Bronchus fibroblast of lung (primary cell): ENCODE measurements at places on chromosomes 5 and 9. TPM values are rescaled to one million over a fixed set of nuclear protein-coding genes. Genes with fewer than 3 reads are reported as not detected.

Gene FAM114A2
- 17.4 and 21.4 TPM in 2 replicates for total RNA-seq

Gene CARD9
- total RNA-seq, result 1.9 and 2.4 TPM in 2 replicates

Gene PLPPR1
- total RNA-seq, result not detected in 2 replicates

Gene HAPLN1
- total RNA-seq, result 0.67 and 2.7 TPM in 2 replicates

Gene PCDHGA3
- 0.15 and 0.34 TPM in 2 replicates for total RNA-seq

Gene CHD1
- total RNA-seq, result 19.2 and 20.7 TPM in 2 replicates

Gene F12
- total RNA-seq, result 0.74 and 1.0 TPM in 2 replicates

Gene CD74
- total RNA-seq, result 1.0 and 1.6 TPM in 2 replicates

Gene RARS1
- 104 and 143 TPM in 2 replicates for total RNA-seq

Gene PARP8
- 3.3 and 3.4 TPM in 2 replicates for total RNA-seq

Gene SUSD1
- total RNA-seq, result 8.8 and 10.8 TPM in 2 replicates

Gene LCNL1
- under 0.01 TPM in 1 of 2 replicates, not detected in the other for total RNA-seq

Gene TAS2R1
- total RNA-seq, result not detected in 2 replicates

Gene IFNK
- total RNA-seq, result not detected in 2 replicates

Gene C5orf22
- total RNA-seq, result 12.8 and 12.9 TPM in 2 replicates

Gene SGCD
- total RNA-seq, result 1.0 and 1.3 TPM in 2 replicates

Gene IL31RA
- 3.1 and 3.2 TPM in 2 replicates for total RNA-seq

Gene OR1Q1
- total RNA-seq, result not detected in 2 replicates

Gene GFPT2
- total RNA-seq, result 57.0 and 57.5 TPM in 2 replicates

Gene MARCOL
- total RNA-seq, result not detected in 2 replicates

Gene TYRP1
- not detected in 2 replicates for total RNA-seq

Gene SPATA31D4
- not detected in 2 replicates for total RNA-seq

Gene REXO4
- total RNA-seq, result 14.8 and 16.2 TPM in 2 replicates

Gene CNTNAP3
- 2.8 and 2.9 TPM in 2 replicates for total RNA-seq

Gene SEMA6A
- total RNA-seq, result 0.15 and 0.50 TPM in 2 replicates

Gene IL4
- total RNA-seq, result not detected in 2 replicates

Gene TRIM14
- total RNA-seq, result 8.9 and 11.9 TPM in 2 replicates

Gene FUT7
- not detected in 2 replicates for total RNA-seq

Gene BTNL3
- not detected in 2 replicates for total RNA-seq

Gene MYOT
- total RNA-seq, result not detected in 2 replicates

Gene SLCO6A1
- total RNA-seq, result not detected in 2 replicates

Gene TENT4A
- total RNA-seq, result 13.8 and 16.0 TPM in 2 replicates

Gene GOLPH3
- 69.3 and 82.7 TPM in 2 replicates for total RNA-seq

Gene EGR1
- 17.3 and 17.4 TPM in 2 replicates for total RNA-seq

Gene RHOBTB3
- total RNA-seq, result 68.2 and 91.3 TPM in 2 replicates

Gene GABRA6
- not detected in 2 replicates for total RNA-seq

Gene ROR2
- 16.5 and 16.8 TPM in 2 replicates for total RNA-seq

Gene CSF1R
- 0.89 TPM in 1 of 2 replicates, not detected in the other for total RNA-seq

Gene FOXD4L5
- total RNA-seq, result not detected in 2 replicates

Gene SLC38A9
- 17.2 and 18.0 TPM in 2 replicates for total RNA-seq

Gene SHLD3
- 1.3 and 1.7 TPM in 2 replicates for total RNA-seq

Gene CORO2A
- total RNA-seq, result 1.5 and 2.1 TPM in 2 replicates

Gene ZNF879
- total RNA-seq, result 1.2 and 2.9 TPM in 2 replicates

Gene SNCB
- 0.34 TPM in 1 of 2 replicates, not detected in the other for total RNA-seq

Gene PCSK5
- total RNA-seq, result 0.67 and 0.89 TPM in 2 replicates

Gene GCNT4
- 0.30 and 0.34 TPM in 2 replicates for total RNA-seq

Gene ANKS6
- 19.5 and 21.4 TPM in 2 replicates for total RNA-seq

Gene ADRB2
- total RNA-seq, result 1.9 and 2.5 TPM in 2 replicates

Gene PDZD2
- total RNA-seq, result 0.50 and 1.3 TPM in 2 replicates

Gene HMHB1
- total RNA-seq, result not detected in 2 replicates

Gene ENG
- 47.2 and 48.9 TPM in 2 replicates for total RNA-seq

Gene PCDHGC5
- total RNA-seq, result 0.17 and 0.30 TPM in 2 replicates
